ENCODE measurements at places on chromosomes 5 and 9.

DNA sequence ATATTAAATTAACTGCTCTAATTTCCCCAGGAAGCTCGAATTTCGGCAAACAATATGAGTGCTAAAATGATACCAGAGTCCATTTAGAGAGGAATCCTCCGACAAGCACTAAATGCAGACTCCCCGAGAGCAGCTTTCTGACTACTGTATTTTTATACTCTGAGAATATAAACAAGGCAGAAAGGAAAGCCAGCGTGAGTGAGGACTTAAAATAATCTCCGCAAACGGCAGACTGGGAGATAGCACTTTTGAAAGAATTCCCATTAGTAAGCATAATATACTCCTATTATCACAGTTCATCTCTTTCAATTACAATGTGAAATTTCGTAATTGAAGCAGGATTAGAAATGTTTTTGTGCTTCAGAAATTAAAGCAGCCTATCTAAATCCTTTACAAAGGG lies 269.4 kb upstream of the PANK3 start:
- no peak for DNase-seq

DNA sequence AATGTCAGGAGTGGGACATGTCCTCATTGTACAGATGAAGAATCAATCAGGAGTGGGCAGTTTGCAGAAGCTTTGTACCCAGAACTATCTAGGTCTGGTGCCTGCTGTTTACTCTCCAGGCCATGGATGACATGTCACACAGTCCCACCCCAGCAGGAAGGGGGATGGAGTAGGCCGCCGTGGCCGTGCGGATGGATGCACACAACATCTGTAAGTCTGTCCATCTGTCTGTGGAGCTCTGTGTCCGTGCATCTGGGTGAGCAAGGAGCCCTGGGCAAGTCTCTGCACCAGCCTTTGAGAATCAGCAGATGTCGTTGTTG lies 311.5 kb upstream of the IRX4 start:
- no peak for DNase-seq

DNA sequence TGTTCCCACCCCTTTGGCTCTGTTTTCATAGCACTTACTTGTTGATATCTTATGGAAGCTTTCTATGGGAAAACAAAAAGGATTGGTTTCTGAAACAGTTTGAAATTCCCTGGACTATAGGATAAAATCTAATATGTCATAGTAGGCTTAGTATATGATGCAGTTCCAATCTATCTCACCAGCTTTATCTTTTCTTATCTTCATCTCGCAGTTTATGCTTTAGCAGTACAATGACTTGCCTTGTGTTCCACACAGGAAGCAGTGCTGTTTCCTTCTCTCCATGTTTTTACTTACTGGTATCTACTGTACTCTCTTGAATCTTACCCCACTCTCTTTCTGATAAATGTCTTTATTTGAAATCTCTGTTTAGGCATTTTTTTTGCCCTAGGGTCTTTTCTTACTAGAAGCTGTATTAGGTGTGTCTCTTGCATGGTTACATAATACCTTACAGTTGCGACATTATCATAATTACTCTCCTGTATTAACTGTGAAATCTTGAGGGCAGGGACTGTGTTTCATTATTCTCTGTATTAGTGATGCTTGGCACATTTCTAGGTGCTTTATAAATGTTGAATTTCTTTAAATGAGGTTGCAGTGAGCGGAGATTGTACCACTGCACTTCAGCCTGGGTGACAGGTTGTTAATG lies 76.3 kb downstream of the FOCAD start:
- peak; percentile 1 for DNase-seq

GRCh38 chr5:143101725-143102386 lies 301.6 kb downstream of the NR3C1 start:
- no peak for DNase-seq

GRCh38 chr5:136192526-136193321 lies at the start of gene SMIM32:
SMIM32 (minus strand) TSS chr5:136193162; CDS start chr5:136192524, 638 bp downstream.
- DNase-seq = no peak

DNA sequence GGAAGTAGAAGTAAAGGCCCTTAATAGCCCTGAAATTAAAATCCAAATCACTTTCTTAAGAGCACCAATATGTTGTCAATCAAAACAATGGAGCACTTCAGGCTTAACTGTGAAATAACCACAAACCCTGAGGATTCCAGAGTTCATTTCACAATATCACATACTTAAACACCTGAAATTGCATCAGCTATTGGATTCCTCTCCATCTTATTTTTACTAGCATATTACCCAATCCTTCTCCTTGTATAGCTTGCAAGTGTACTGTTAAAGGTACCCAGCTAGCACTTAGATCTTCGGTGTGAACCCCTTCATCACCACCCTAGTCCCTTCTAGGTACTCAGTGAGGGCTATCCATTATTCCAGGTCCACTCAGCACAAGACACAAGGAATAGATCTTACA lies 287.3 kb downstream of the EFNA5 start:
- DNase-seq = no peak

- DNase-seq = no peak
Measured at GRCh38 chr5:111722140-111722539, 34.9 kb downstream of the NREP start.

DNA sequence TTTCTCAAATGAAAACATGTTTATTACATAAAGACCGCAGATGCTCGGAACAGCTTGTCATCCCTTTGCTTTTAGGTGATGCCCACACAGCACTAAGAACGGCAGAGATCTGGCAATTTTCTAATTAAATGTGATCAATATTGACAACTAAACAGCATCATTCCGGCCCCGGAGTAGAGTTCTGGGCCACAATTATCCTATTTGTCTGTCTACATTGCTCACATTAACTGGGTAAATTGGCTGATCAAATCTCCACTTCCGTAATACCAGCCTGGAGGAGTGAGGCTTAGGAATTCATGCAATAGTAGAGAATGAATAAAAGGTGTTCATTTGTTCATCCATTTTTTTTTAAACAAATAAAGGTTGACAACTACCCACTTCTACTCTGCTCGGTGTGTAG lies 245.1 kb upstream of the C9orf72 start:
- no peak for DNase-seq

DNA sequence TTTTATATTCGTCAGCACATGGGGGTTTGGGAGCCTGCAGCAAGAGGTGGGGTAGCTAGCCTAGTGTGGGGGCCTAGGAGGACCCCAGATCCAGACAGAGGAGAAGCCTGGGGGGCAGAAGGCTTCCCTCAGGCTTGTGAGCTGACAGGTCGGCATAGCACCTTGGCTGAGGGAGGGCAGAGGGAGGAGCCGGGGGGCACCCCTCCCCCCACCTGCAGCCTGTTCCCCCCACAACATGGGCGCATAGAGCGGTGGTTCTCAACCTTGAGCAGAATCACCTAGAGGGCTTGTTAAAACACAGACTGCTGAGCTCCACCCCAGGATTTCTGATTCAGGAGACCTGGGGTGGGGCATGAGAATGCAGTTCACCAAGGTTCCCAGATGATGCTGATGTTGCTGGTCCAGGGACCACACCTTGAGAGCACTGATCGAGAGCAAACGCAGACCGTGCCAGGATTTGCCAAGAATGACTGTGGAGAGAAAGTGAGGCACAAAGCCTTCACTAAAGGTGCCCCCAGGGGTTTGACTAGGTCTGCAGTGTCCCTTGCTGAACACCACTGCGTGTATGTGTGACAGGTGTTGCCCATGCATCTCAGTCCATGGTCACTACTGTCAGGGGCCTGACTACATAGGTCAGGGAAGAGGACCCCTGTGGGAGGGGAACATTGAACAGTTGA lies 163.3 kb downstream of the MACROH2A1 start:
- DNase-seq = no peak

DNA sequence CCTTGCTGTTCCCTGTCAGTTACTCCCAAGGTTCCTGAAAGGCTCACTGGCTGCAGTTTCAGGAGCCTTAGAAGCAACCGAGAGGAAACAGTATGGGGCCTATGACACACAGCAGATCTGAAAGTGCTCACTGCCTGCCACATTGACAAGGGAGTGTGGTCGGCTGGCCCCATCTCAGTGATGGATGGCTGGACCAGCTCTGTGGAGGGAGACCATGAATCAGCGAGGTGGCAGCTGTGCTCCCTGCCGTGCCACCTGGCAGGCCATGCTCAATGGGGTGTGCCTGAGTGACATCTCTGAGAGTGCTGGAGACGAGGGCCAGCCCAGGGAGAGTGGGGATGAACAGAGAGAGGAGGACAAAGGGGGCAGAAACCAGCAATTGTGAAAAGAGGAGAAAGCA lies 49.1 kb downstream of the DOCK2 start:
- DNase-seq = no peak

DNA sequence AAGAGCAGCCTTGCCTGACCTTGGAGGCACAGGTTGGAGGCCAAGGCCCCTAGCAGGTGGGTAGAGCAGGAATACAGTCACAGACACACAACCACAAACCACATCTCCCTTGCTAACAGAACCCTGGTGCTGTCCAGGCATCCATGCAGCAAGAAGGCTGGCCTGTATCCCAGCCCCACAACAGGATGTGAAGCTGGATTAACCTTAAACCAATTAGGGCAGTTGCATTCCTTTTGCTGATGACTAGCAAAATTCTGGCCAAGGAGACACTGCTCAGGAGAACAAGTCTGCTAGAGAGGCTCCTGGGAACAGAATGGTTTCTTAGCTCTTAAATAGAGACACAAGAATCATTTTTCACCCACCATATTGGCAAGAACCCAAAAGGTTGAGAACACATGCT lies 97.8 kb downstream of the C5orf15 start:
- DNase-seq = no peak

- no peak for DNase-seq
Measured at GRCh38 chr5:5755888-5756287, 333.4 kb downstream of the ICE1 start.

- DNase-seq = no peak
Measured at GRCh38 chr5:34905564-34905963, 9.7 kb downstream of the RAD1 start.

DNA sequence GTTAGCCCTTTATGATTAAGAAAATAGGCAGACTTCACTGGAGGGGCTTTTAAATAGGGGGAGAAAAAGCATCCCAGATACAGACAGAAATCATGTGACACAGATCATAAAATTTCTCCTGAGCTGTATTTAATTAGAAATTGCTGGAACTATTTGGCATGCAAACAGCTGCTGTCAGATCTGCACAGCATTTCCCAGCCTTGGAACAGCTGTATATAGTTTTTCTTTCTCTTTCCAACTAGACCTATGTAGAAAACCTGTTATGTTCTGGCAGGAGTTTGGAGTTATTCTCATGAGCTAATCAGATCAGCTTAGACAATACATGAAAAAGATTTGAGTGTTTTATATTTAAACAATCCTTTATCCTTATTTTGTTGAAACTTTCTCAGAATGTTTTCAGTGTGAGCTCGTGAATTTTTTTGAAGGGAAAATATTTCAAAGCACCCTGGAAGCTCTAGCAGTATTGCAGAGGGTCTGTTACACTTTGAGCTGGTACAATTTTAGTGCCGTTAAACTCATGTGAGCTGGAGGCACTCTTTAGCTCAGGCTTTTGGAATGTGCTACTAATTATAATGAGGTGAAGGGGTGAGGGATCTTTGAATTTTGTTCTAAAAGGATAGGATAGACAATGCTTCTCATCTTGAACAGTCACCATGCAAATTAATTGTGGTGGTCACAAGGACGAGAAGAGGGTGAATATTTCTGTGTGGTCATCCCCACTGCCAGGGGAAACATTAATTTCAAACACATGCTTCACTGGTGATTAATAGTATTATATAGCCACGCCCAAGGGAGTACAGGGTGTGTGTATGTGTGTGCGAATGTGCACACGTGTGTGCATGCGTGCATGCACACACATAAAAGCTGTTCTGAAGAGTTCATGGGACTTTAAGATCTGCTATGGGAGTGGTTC lies 239.4 kb upstream of the FBXL7 start:
- no peak for DNase-seq

Measured in HL-60 (cell line).